HFF-Myc (cell line): ENCODE measurements at places on chromosomes 5 and 9.

- DNase-seq, result no peak
Measured at GRCh38 chr9:89218040-89218928, 39.7 kb upstream of the SHC3 start.

DNA sequence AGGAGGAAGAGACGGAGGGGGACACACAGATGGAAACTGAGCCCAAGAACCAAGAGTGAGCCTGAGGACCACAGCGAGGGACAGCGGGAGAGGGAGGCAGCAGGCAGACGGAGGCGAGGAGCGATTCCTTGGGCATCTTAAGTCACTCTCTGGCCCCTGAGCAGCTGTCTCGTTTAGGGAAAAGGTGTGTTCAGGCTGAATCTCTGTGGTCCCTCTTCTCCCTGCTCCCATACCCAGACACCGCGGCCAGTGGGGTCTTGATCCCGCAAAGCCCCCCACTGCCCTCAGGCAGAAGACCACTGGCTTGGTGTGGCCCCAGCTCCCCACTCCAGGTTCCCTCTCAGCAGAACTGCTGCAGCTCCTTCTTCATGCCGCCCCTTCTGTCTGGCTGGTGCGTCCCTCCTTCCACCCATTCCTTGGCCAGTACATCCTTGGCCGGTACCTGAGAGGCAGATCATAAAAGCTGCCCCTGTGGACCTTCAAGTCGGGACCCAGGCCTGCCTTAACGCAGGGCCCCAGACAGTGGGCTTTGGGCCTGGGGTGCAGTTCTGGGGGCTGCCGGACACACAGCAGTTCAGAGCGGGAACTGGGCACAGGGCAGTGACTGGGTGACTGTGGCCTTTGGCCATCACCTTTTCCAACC, 5.8 kb upstream of the RALGDS start:
- no peak for DNase-seq

DNA sequence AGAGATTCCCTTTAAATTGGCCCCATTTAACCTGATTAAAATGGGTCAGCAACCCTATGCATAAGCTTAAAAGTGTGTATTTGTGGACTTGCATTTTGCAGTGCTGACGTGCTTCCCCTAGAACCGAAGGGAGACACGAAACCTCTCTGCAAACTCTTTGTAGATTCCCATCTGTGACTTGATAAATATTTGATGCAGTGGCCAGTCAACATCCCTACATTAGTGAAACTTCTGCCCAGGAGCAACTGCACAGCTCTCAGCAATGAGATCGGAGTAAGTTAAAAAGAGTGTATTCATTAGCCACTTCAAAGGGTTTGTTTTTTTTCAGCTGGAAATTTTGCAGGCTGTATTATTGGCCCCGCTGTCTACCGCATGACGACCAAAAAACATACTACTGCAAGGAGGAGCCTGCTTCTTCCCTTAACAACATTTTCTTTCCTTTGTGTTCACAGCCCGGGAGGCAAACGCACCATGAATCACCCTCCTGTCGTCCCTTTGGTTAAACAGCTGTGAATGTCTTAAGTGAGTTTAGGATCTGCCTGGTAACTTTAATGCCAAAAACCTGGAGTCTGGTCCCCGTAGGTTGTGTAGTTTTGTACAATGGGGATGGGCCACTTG, 38.0 kb upstream of the TCERG1 start:
- peak; percentile 11 for DNase-seq

- DNase-seq, result peak; percentile 31
Measured at GRCh38 chr5:126003309-126003708, 419.9 kb upstream of the GRAMD2B start.

- no peak for DNase-seq
Measured at GRCh38 chr5:51225789-51226742, 157.2 kb upstream of the ISL1 start.

DNA sequence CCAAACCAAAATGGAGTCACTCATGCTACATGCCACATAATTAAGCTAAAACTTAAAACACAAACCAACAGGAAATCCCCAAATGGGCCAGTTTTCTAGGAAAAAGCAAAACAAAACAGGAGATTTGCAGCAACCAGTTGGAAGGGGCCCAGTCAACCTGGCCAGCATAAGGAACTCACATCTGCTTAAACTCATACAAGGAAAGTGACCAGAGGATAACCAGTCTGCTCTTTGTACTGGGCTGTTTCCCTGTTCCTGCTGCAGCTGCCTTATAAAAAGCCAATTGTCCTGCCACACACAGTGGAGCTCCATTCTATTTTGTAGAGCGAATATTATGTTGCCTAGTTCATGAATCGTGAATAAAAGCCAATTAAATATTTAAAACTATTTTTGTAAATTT, 29.5 kb upstream of the PTPDC1 start:
- DNase-seq, result no peak

DNA sequence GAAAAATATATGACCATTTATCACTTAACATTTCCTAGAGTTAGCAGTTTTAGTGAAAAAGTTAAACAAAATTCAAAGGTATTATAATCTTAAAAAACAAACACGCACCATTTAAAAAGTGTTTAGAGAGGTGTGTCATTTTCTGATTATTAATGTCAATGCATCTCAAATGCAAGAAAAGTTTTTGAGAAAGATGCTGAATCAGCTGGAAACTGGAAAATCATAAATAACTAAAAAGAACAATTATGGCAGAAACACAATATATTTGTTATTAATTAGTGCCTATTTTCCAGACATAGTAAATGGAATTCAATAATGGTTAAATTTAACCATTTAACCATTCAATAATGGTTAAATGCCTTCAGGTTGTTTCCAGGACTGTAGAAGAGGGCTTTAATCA, 64.9 kb downstream of the RICTOR start:
- no peak for DNase-seq

GRCh38 chr9:68861436-68861835, 152.5 kb downstream of the PRKACG start:
- DNase-seq, result no peak
